Right kidney (tissue), 9 donors: ENCODE measurements at places on chromosomes 16 and 17.

DNA sequence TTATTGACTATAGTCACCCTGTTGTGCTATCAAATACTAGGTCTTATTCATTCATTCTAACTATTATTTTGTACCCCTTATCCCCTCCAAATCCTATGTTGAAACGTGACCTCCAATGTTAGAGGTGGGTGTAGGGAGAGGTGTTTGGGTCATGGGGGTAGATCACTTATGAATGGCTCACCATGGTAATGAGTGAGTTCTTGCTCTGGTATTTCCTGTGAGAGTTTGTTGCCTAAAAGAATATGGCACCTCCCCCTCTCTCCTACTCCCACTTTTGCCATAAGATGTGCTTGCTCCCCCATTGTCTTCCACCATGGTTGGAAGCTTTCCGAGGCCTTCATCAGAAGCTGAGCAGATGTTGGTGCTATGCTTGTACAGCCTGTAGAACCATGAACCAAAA is 59.3 kb upstream of the BRD7 start:
- no peak for DNase-seq

- DNase-seq = no peak
Measured at GRCh38 chr17:73194514-73195222, 1.8 kb downstream of the COG1 start.

DNA sequence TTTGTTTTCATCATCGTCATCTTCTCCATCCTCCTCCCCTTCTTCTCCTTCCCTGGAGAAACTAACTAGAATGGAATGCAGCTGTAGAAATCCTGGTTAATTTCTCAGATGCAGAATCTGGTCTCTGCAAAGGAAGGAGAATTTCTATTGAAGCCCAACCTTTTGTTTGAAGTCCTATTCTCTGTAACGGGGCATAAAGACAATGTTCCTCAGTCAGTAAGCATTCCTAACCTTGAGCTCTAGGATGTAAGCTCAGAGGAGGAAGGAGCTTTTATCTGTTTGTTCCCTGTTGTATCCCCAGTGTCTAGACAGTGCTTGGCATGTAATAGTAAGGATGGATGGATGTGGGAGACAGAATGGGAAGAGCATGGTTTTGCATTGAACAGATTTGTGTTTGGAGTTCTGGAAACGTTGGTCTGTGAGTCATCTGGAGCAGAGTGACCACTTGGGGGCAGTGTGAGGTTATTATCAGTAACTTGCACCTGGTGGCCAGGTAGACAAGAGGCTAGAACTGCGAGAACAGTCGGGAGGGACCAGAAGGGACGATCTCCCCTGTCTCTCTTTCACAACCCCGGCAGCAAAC is 363.7 kb downstream of the SNX29 start:
- no peak for DNase-seq

GRCh38 chr16:978403-978802 is 3.2 kb upstream of the SOX8 start:
- DNase-seq = no peak

DNA sequence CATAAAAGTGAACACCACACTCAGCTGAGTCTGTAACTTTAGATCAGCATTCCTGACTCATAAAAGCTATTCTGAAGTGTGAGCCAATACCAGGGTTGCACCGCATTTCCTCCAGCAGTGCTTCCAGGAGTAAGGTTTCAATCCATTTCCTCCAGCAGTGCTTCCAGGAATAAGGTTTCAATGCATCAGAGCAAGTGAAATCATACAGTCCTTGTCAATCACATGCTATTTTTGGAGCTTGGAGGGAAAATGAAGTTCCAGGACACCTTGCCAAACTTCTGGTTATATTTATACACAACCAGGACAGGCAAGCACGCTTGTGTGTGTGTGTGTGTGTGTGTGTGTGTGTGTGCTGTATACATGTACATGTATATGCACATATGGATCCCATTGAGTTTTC is 327.6 kb downstream of the GRIN2A start:
- no peak for DNase-seq

DNA sequence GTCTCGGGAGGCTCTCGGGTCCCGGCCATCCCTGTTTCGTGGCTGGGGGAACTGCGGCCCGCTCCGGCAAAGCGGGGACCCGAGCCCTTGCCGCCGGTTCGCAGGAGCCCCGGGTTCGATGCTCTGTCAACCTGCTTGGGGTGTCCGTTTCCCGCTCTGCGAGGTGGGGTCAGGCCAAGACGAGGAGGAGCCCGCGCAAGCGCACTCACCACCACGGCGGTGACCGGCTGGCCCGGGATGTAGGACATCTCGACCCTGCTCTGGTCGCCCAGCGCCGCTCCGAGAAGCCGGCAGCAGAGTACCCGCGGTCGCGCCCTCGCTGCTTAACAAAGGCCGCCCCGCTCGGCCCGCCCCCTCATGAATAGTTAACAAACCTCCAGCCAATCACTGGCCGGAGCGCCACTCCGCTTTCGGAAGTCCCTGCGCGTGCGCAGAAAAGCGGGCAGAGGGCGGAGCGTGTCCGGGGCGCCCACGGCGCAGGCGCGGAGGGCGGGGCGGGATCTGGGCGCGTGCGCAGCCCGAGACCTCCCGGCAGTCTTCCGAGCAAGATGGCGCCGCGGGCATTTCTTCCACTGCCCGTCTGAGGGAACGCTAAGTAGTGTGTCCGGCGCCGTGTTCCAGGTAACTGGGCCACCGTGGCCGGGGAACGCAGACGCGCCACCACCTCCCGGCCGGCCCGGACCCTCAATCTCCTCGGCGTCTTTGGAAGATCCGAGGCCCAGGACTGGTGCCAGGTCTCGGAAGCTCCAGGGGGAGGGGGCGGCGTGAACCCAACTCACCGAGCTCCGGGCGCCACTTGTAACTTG is at the start of the genes EMC6 and TAX1BP3:
EMC6 (plus strand) TSS at position 534 of the 806 bp plus-strand sequence. CDS start 335 bp downstream, outside the sequence.
TAX1BP3 (minus strand) TSS at position 300 of the 806 bp plus-strand sequence; CDS start at position 248, 52 bp downstream.
- peak; percentile 98 for DNase-seq

GRCh38 chr17:8700546-8700945 is 44.1 kb downstream of the CCDC42 start:
- DNase-seq = no peak

GRCh38 chr17:49646391-49647255 is 31.3 kb downstream of the SPOP start:
- no peak for DNase-seq

DNA sequence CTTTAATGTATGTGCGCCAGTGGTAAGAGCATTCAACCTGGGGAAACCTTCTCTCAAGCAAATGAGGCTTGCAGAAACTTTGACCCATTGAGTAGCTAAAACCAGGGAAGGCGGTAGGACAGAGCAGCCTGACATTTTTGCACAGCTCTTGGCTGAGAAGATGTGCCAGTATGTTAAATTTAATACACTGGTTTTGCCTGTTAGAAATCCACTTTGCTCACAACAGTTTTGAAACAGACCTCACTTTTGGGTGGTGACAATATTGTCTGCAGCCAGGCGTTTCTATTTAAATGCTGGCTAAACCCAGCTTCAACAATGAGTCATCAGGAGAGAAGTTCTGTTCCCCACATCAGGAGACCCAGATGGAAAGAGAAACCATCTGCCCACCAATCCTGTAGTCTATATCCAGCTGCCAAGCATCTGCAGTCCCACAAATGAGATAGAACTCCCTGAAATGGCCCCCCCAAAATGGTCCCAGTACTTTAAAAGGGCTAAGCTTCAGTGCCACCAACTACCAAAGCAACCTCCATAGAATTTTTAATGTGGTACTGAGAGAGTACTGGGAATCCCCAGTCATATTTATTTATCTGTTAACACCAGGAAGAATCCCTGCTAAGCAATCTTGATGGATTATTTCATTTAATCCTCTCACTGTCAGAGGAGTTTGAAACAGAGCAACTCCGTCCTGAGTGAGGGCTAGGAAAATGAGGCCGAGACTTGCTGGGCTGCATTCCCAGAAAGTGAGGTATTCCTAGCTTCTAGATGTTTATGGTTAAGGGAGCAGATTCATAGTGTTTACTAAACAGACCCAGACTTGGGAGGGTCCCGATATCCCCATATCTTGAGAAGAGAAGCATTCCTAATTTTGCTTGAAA is 29.0 kb upstream of the CLEC3A start:
- DNase-seq = no peak

- no peak for DNase-seq
Measured at GRCh38 chr16:83946154-83946780, 6.8 kb upstream of the OSGIN1 start.

- DNase-seq = peak; percentile 78
Measured at GRCh38 chr17:48545022-48545375, at the start of gene HOXB2. Gene HOXB2 (minus strand): TSS chr17:48545109. CDS start chr17:48544911, 198 bp downstream.

DNA sequence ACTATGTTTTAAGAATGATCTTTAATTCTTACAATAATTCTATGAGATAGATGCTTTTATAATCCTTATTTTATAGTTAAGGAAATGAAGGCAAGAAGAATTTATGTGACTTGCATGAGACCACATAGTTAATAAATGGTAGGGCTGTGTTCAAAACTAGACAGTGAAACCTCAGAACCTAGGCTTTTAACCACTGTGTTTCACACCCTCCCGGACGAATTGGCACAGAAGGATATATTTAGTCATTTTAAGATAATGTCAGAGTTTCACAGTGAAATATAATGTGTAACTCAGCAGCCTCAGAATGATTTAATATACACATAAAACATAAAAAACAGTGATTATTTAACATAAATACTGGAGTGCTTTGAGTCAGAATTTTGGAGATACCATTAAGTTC is 57.0 kb downstream of the NSRP1 start:
- DNase-seq = no peak

- DNase-seq = no peak
Measured at GRCh38 chr16:3152027-3152276, 17.1 kb downstream of the ZNF213 start.

GRCh38 chr16:66295761-66296546 is 70.5 kb upstream of the CDH5 start:
- DNase-seq = no peak

- DNase-seq = no peak
Measured at GRCh38 chr16:66926961-66927436, 1.7 kb upstream of the RRAD start.

DNA sequence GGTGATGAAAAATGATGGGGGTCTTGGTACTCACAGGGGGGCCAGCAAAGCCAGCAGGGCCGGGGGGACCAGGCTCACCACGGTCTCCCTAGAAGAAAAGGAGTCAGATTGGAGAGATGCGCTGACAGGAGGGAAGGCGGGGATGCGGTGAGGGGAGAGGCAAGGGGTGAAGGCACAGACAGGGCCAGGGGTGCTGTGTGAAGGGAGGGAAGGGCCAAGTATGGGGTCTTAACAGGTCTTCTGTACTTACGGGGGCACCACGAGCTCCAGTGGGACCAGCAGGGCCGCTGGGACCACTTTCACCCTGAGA is 11.2 kb downstream of the COL1A1 start:
- DNase-seq = no peak

GRCh38 chr17:31320791-31321190 is 631 bp downstream of the EVI2A start:
- no peak for DNase-seq

GRCh38 chr16:88754912-88755744 is 29.9 kb downstream of the PIEZO1 start:
- DNase-seq = no peak
